Forelimb muscle (tissue), 1 donor: ENCODE measurements at places on chromosomes 2 and 18. TPM values are rescaled to one million over a fixed set of nuclear protein-coding genes. Genes with fewer than 3 reads are reported as not detected.

Gene TMEM37
- polyA plus RNA-seq, result 8.3 TPM

Gene NOL4
- 0.09 TPM for polyA plus RNA-seq

Gene FAM124B
- 9.2 TPM for polyA plus RNA-seq

Gene CAMKMT
- polyA plus RNA-seq, result 4.8 TPM

Gene ST6GAL2
- polyA plus RNA-seq, result 2.5 TPM

Gene TMSB10
- polyA plus RNA-seq, result 1,084 TPM

Gene CCDC68
- polyA plus RNA-seq, result 0.39 TPM

Gene NAT8
- 0.29 TPM for polyA plus RNA-seq

Gene ABCB11
- polyA plus RNA-seq, result not detected

Gene RTP5
- 0.08 TPM for polyA plus RNA-seq

Gene UGT1A3
- not detected for polyA plus RNA-seq

Gene MTCL1
- 33.0 TPM for polyA plus RNA-seq

Gene KIF5C
- polyA plus RNA-seq, result 1.6 TPM

Gene PLEKHH2
- 7.4 TPM for polyA plus RNA-seq

Gene CNRIP1
- polyA plus RNA-seq, result 20.1 TPM

Gene KIF1A
- polyA plus RNA-seq, result 3.6 TPM

Gene SIX3
- polyA plus RNA-seq, result not detected

Gene CRYGB
- polyA plus RNA-seq, result not detected

Gene CFC1
- polyA plus RNA-seq, result not detected

Gene EN1
- 6.1 TPM for polyA plus RNA-seq

Gene CREG2
- polyA plus RNA-seq, result 3.9 TPM

Gene UGT1A5
- polyA plus RNA-seq, result not detected

Gene EGR4
- polyA plus RNA-seq, result not detected

Gene CTAGE1
- not detected for polyA plus RNA-seq

Gene GBX2
- polyA plus RNA-seq, result not detected

Gene DSG4
- not detected for polyA plus RNA-seq

Gene G6PC2
- not detected for polyA plus RNA-seq

Gene TM4SF20
- 0.06 TPM for polyA plus RNA-seq

Gene REG3A
- not detected for polyA plus RNA-seq

Gene CEP192
- polyA plus RNA-seq, result 21.0 TPM

Gene REG3G
- polyA plus RNA-seq, result not detected

Gene LINC00305
- not detected for polyA plus RNA-seq

Gene ALLC
- not detected for polyA plus RNA-seq

Gene UGT1A1
- 0.08 TPM for polyA plus RNA-seq

Gene CHST9
- polyA plus RNA-seq, result 0.23 TPM

Gene FAM237A
- not detected for polyA plus RNA-seq

Gene CENPA
- 3.5 TPM for polyA plus RNA-seq

Gene SLC30A3
- 0.85 TPM for polyA plus RNA-seq

Gene CNDP1
- polyA plus RNA-seq, result 0.13 TPM

Gene PCARE
- polyA plus RNA-seq, result 0.25 TPM

Gene SLC9A4
- not detected for polyA plus RNA-seq

Gene SNORC
- 1.4 TPM for polyA plus RNA-seq

Gene HOXD9
- 7.6 TPM for polyA plus RNA-seq

Gene SMAD7
- 7.4 TPM for polyA plus RNA-seq

Gene TWIST2
- 5.5 TPM for polyA plus RNA-seq

Gene GALNT14
- polyA plus RNA-seq, result 2.4 TPM

Gene CCNT2
- polyA plus RNA-seq, result 43.3 TPM

Gene RAB6C
- polyA plus RNA-seq, result 0.24 TPM

Gene OTX1
- polyA plus RNA-seq, result not detected

Gene DAW1
- polyA plus RNA-seq, result 0.08 TPM

Gene FSHR
- 0.43 TPM for polyA plus RNA-seq

Gene MARCHF4
- 0.04 TPM for polyA plus RNA-seq

Gene ARHGEF4
- polyA plus RNA-seq, result 11.3 TPM
